ENCODE measurements at places on chromosomes 7 and 10.

DNA sequence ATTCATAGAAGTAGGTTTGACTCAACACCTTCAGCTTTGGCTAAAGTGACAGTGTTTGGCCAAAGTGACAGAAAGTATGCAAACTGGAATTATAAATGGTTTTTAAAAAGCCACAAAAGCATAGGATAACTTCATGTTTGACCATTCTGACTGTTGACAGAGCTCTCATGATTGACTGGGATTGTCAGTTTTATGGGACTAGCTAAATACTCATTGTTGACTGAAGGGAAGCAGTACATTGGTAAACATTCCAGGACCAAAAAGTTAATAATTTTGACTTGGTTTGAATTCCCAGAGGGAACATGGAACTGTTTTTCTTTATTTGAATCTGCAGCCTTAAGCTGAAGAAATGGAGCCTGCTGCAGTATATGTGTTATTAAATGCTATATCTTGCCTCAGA is 84.6 kb upstream of the STEAP4 start:
- DNase-seq: no peak

DNA sequence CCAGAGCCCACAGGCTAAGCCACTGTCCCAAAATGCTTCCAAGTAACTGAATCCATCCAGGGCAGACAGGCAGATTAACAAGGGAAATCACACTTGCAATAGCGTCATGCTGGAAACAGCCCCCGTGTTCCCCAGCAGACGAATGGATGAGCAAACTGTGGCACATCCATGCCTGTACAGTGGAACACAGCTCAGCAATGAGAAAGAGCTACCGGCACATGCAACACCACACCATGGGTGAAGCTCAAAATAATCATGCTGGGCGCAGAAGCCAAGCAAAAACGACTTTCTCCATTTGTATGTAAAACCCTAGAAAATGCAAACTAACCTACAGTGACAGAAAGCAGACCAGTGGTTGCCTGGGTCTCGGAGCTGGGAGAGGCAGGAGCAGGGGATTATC is 153.1 kb downstream of the SLIT1 start:
- no peak for DNase-seq

DNA sequence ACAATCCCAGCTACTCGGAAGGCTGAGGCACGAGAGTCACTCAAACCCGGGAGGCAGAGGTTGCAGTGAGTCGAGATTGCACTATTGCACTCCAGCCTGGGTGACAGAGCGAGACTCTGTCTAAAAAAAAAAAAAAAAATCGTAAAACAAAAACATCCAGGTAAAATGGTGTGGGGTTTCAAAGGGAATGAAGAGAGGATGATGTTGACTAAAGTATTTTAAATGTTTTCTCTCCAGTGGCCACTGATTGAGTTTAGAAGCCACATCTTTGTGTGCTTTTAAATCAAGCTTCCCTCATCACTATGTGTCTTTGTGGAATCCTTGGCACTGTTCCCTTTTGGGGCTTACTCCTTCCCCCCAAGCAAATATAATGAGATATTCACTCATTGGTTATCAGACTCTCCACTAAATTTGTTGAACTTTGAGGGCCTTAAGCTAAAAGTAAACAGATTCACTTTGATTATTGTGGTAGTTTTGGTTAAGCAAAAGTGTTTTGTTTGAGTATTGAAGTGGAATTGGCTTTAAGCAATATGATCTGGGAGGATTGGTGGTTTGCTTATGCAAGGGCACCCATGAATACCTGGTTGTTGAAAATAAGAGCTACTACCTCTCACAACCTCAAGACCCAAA is 162.9 kb downstream of the CDK14 start:
- DNase-seq: no peak

- no peak for DNase-seq
Observed at GRCh38 chr10:48249763-48250351, 24.6 kb downstream of the FRMPD2 start.

DNA sequence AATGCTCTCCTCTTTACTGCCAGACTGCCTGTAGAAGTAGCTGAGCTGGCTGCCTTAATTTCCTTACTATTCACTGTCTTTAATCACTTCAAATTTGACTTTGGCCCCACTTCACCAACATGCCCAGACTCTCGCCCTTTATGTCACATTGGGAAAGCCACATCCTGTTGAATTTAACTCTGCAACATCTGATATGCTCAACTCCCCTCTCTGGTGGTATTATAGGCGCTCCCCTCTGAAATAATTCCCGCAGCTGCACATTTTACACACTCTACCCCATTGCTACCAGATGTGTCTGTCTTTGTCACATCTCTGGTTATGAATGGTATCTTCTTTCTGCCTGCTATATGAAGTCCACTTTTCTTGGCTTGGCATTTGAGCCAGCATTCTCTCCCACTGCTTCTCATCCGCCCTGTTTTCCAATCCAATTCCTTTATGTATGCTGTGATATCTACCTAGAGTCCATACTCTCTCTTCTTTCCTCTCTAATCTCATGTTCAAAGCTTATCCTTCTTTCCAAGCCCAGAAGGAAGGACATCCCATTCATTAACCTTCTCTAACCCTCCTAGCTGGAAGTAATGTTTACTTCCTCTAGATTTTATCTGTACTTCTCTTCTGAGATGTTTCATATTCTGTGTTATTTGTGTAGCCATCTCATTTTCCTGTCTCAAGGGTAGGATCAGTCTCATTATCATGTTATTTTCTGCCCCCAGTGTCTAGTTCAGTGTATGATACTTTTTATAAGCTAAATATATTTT is 134.5 kb downstream of the ST7 start:
- DNase-seq: no peak

GRCh38 chr7:116438267-116438666 is 61.3 kb upstream of the CAV2 start:
- no peak for DNase-seq

GRCh38 chr10:131127138-131127589 is 184.4 kb downstream of the TCERG1L start:
- DNase-seq: no peak

- no peak for DNase-seq
Observed at GRCh38 chr10:33955676-33956075, 621.2 kb upstream of the NRP1 start.

DNA sequence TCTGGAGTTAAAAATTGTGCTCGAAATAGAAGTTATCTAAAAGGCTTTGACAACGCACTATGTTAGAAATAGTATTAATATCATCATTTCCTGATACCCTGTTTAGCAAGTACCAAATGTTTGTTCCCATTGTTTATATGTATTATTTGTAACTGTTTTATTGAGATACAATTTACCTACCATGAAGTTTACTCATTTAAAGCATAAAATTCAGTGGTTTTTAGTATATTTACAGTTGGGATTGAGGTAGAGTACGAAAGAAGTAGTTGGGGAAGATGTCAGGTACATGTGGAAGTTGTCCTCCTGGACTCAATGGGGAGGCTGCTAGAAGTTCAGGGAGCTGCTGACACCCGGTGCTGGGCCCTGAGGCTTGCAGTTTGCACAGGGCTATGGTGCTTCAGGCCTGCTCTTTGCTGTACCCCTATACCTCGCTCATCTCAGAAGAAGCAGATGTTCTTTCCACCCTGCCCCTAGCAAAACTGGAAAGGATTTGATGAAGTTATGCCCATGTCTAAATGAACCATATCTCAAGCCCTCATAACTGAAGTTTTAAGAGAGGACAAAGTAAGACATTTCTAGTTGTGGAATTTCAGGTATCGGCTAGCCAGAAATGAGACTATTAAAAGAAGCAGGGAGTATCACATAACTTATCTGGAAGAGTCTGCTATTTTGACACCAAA is 25.2 kb upstream of the WNT16 start:
- no peak for DNase-seq

DNA sequence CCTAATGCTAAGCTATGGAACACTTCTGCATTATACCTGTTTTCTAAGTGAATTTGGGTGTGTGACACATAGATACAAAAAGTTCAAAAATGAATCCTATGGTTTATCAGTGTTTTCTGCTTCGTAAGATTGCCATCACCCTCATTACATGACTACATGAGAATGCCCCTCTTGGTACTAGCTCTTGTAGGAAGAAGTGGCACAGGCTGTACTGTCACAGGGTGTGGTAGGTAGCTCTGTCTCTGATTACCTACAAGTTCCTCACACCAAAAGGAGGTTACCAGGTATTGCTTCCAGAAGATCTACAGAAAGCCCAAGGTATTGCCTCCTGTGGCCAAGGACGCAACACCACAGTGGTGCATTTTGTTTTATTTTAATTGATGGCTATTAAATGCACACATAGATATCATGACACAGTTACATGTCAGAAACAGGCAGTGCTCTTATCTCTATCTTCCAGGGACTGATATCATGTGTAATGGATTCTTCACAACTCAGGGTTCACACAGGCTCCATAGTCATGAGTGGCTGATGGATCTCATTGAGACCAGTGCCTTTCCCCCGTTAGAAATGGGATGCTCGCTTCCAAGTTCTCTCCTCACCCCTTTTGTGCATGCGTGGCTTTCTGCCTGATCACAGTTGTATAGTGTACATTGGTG is 6.6 kb downstream of the OPTN start:
- no peak for DNase-seq

DNA sequence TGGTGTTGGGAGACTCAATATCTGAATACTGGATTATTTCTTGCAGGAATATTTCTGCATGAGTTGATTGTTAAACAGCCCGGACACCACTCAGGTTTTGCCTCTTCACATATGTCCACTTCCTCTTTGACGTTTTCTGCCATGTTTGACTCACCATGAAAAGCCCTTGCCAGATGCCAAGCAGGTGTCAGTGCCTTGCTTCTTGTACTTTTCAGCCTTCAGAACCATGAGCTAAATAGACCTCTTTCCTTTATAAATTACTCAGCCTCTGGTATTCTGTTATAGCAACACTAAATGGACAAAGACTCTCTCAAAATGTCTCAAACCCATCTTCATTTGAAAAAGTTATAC is 24.7 kb upstream of the MACC1 start:
- no peak for DNase-seq

DNA sequence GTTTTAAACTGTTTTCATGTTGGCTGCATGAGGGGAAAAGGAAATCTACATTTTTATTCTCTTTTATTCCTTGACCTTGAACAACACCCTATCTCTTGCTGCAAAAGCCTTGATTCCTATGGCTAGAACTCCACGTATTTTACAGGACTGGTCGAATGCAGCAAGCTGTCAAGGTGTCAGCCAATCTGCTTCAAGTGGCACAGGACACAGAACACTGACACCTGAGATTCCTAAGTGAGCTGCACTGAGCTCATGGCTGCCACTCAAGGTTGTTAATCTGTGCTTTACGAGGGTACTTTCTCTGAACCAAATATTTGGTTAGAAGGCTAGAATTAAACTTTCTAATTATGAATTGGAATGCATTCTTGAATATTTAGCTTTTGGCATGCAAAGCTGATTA is 349.7 kb upstream of the COBL start:
- no peak for DNase-seq

GRCh38 chr7:116665332-116665996 is 6.5 kb upstream of the MET start:
- DNase-seq: no peak

GRCh38 chr7:16044645-16045044 is 358.2 kb upstream of the MEOX2 start:
- DNase-seq: no peak

DNA sequence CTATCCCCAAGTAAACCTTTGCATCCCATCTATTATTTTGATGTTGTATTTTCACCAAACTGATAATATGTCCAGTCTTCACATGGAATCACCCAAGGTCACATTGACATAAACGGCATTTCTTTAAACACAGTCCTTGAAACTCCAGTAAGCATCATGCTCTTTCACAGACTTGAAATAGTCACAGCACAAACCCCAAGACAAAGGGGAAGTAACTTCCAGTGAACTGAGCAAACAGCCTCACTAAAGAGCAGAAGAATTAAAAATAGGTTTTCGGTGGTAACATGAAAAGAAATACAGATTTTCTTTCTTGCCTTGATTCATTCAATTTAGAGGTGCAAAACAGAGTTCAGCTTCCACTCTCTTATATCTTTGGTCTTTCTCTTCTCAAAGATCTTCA is 253.7 kb downstream of the SFMBT2 start:
- no peak for DNase-seq

DNA sequence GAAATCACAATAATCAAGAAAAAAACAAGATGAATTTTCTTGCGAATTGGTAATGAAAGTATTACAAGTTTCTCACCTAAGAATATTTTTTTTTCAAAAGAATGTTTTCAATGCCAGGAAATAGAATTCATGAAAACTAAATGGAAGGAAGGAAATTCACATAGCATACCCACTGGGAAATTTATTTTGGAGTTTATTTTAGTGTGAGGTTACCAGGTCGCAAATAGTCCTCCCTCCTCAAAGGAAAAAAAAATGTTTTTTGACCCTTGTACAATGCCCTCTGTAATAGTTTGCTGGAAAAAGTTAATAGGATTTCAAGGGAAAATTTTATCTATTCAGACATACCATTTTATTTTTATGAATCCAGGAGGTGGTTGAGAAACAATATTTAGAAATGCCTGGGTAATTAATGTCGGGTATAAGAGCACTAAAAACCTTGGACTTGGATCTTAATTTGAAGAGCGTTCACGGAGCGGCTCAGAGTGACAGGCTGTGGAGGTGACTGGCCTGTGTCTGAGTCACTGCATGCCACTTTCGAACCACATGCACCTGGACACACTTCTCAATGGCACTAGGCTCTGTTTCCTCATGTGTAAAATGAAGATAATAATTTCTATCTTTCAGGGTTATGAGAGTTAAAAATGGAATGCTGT is 28.2 kb downstream of the CUBN start:
- DNase-seq: no peak

GRCh38 chr10:24469993-24470392 is 253.7 kb downstream of the ARHGAP21 start:
- DNase-seq: no peak

DNA sequence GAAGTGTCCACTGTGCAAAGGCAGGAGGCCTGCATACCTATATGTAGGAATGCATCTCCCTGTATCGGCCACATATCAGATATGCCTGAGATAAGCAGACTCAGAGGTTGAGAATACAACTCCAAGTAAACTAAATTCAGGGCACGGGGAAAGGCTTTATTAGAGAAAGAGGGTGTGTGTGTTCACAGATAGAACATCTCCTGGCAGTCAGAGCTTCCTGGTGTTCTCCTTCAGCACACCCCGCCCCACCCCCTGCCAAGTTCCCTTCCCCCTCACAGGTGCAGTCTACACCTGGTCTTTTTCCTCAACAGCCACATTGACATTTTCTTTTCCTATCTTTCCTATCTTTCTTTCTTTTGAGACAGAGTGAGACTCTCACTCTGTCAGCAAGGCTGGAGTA is 17.1 kb downstream of the GBX1 start:
- no peak for DNase-seq

DNA sequence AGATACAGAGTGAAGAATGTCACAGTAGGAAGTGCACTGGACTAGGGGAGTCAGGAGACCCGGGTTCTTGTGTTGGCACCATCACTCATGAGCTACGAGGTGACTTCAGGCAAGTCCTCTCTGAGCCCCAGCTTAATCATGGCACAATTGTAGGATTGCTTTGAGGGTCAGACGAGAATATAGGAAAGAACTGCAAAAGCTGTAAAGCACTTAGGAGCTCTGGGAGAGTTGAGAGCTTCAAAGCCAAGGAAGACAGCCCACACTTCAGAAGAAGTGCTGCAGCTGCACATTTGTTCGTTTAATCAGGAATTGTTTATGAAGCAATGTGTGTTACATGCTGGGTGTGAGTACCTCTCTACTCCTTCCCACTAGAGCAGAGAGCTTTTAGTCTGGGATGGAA is 4.4 kb downstream of the FBH1 start:
- DNase-seq: no peak
